ENCODE measurements at places on chromosomes 3 and 15.

GRCh38 chr3:16205156-16205870 lies 30.8 kb downstream of the GALNT15 start:
- no peak for DNase-seq

GRCh38 chr3:40765884-40766283 lies 241.1 kb downstream of the ZNF621 start:
- no peak for DNase-seq

DNA sequence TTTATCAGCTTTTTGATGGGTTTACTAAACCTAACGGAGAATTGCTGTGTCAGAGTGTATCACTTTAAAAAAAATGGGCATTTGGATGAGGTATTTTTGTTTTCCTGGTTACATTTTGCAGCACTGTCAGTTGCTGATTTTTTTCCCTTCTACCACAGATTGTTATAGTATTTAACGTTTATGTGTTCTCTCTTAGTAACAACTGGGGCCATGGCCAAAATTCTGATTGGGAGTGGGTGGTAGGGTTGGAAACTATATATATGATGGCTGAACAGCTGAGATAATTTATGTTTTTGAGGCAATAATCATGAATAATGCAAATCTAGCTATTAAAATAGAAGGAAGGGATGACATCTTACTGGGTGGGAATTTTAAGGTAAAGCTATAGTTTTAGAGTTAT lies 229.4 kb upstream of the SUCLG2 start:
- DNase-seq = no peak

- no peak for DNase-seq
These were observed 23.5 kb downstream of the TPRG1 start for GRCh38 chr3:189195302-189195701.

DNA sequence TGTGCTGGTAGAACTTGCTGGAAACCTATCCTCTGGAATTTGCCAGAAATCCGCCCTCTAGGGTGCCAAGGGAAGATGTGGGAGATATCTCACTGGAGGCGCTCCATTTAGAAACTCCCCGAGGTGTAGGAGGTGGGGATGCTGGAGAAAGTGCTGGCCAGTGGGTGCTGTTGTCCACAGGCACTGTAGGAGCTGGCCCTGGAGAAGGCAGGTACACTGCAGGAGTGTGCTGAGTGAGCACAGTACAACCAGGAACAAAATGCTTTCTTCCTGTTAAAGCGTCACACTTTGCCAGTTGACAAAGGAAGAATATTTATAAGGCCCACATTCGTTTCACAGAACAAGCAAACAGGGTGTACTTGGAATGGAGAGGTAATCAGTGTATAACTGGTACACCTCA lies 119.9 kb downstream of the CACNA1D start:
- no peak for DNase-seq

GRCh38 chr3:122628567-122628966 lies 51.1 kb downstream of the PARP15 start:
- no peak for DNase-seq

- no peak for DNase-seq
These were observed 654 bp downstream of the RUBCN start for GRCh38 chr3:197736010-197736490.

- DNase-seq = no peak
These were observed 16.3 kb upstream of the PCSK6 start for GRCh38 chr15:101505610-101506337.

- DNase-seq = no peak
These were observed 23.8 kb upstream of the ZBED2 start for GRCh38 chr3:111618945-111619344.

DNA sequence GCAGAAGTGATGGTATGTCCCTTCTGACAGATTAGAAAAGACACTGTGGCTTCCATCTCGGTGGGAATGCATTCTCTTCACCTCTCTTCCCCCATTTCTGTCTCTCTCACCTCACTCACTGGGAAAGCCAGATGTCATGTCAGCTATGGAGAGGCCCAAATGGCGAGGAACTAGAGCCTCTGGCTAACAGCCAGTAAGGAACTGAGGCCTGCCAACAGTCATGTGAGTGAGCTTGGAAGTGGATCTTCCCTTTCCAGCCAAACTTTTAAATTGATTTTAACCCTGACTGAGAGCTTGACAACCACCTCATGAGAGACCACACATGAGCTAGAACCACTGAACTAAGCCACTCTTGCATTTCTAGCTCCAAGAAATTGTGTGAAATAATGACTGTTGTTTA lies 35.2 kb upstream of the CDAN1 start:
- no peak for DNase-seq

- no peak for DNase-seq
These were observed 252.1 kb upstream of the KCNMB2 start for GRCh38 chr3:178284181-178284580.

GRCh38 chr15:68298882-68299381 lies 21.4 kb downstream of the FEM1B start:
- no peak for DNase-seq

DNA sequence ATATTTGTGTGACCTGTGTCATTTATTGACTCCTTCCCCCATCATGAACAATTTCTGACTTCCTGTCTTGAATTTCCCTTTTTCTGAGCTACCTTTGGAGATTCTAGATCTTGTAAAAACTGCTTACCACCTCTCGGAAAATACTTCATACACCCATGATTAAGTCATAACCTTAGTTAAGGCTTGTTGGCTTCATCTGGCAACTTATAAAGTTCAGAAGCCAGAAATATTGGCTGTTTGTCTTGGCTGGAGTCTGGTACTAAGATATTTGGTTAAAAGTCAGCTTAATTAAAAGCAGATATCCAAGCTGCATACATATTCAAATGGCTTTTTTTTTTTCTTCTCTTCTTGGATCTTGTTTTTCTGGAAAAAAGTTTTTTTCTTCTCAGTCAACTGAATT lies 37.3 kb upstream of the B3GALNT1 start:
- DNase-seq = no peak

- DNase-seq = no peak
These were observed 314.8 kb upstream of the LRRC3B start for GRCh38 chr3:26307787-26308186.

DNA sequence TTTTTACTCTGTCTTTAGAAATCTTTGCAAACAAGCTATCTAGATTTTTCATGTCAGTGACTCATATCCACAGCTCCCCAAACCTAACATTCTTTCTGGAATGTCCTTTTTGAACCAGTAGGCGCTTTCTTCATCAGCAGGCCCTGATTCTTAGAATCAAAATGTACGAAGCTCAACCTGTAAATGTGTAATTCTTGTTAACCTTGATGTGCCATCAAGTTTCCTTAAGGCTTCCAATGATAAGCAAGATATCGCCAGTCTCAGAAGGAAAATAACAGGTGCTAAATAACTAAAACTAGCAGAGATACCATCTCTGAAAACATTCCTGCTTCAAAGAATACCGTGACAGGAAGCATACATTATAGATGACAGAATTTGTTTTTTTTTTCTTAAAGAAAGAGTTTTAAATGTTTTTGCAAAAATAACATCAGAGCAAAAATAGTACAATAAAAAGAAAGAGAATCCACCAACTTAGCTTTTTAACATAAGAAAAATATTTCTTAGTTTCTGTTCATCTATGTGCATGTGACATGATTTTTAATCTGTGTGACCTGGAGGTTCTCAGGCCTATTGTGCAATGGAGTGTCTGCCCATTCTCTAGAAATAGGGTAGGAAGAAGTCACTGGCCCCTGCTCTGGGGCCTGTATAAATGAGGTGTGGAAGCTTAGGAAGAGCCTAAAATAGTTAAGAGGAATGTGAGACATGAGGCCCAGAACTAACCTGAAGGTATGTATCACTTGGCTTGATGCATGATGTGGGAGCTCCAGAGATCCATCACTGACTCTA lies 14.7 kb upstream of the SECISBP2L start:
- no peak for DNase-seq

DNA sequence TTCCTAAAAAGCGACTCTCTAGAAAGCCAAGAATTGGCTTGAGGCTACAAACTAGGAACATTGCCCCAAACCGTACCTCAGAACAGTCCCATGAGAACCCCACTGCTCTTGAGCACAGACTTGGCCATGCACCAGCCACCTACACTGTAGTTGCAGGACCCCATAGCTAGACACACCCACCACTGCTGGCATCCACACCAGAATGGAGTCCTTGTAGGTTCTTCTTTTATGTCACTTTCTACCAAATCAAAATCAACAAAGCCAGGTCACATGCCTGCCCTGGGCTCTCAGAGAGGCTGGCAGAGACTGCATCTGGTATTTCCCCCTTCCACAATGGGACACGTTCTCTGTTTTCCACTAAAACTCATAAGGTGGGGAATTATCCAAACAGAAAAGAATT lies 290.5 kb downstream of the SHOX2 start:
- DNase-seq = no peak

- DNase-seq = no peak
These were observed 4.2 kb upstream of the RFC4 start for GRCh38 chr3:186810336-186810996.

DNA sequence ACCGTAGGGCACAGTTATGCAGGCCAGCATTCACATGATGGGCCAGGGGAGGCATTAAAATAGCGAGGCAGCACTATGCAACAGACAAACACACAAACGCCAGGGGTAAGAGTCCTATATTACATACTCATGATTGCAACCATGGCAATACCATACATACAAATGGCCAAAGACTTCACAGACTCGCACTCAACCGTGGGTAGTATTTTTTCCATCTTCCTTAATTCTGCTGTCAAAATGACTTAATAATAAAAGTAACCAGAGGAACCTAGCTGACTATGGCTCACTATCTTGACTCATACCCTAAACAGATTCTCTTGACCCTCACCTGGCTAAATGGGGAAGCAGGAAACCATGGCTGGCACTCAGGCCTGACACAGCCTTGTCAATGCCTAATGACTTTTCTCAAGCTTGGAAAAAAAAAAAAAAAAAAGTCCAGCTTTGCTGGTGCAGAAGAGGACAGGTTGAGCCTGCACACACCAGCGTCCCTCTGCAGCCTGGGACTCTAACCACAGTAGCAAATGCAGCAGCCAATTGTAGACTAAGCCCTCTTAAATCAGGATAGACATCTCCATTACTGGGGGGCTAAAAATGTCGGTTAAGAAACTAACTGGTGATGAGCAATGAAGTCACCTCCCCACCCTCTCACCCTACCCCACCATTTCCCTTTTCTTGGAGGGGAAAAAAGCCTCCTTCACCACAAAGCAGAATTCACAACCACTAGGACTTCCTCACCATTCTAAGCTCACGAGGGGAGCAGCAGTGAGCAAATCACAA lies 23.1 kb downstream of the CCDC12 start:
- no peak for DNase-seq

- no peak for DNase-seq
These were observed 181.7 kb downstream of the TCF12 start for GRCh38 chr15:57100136-57100539.

DNA sequence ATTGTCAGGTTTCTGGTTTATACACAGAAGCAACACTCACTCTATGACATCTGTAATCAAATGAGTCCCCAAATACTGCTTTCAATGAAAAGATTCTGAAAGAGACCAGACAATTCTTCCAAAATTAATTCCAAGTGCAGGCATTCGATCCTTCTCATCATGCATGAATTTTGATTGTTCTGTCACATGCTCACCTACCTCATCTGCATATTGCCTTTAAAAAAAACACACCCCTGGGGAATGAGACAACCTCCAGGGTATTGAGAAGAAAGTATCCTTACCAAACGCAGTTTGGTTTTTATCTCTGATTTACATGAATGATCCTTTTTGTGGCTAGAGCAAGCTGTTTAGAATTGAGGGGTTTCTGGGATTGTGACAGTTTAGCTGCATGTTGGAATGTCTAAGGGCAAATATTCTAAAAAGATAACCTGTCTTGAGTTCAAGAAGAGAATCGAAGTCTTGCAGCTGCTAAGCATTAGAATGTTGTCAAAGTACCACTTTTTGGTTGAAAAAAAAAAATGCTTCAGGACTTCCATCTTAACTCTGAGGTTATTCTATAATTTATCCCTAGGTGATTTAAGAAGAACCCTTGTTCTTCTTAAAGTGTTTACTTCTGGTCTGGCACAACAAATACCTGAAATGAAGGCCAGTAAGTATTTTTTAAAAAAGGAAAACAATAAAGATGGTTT lies 653.1 kb downstream of the RBMS3 start:
- no peak for DNase-seq

DNA sequence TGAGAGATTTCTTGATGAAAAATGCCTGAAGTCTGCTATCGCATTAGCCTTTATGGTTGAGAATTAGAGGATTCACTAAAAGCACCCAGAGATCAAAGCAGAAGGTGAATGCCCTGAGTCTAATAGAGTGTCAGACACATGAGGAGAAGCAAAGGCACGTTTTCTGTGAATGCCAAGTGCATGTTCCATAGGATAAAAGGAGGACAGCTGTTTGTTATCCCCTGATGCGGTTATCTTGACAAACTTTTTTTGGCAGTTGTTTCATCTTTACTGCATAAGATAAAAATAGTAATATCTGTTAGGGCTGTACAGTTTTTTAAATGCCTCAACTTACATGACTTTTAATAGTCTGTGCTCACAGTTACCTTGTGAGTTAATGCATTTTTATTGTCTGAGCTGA lies 65.3 kb upstream of the CD96 start:
- DNase-seq = no peak

GRCh38 chr3:133881492-133881891 lies 14.2 kb downstream of the RAB6B start:
- DNase-seq = no peak

- DNase-seq = no peak
These were observed 1306.3 kb upstream of the EPHA6 start for GRCh38 chr3:95508124-95508523.

GRCh38 chr3:30546934-30547333 lies 59.5 kb upstream of the TGFBR2 start:
- no peak for DNase-seq

GRCh38 chr3:112498914-112499711 lies at the start of gene BTLA:
Gene BTLA (minus strand): TSS chr3:112499472. CDS start chr3:112499358, 114 bp downstream.
- no peak for DNase-seq

- DNase-seq = no peak
These were observed 37.1 kb downstream of the QTRT2 start for GRCh38 chr3:114093596-114093995.

- DNase-seq = no peak
These were observed 20.6 kb downstream of the SMAD3 start for GRCh38 chr15:67085818-67086636.

DNA sequence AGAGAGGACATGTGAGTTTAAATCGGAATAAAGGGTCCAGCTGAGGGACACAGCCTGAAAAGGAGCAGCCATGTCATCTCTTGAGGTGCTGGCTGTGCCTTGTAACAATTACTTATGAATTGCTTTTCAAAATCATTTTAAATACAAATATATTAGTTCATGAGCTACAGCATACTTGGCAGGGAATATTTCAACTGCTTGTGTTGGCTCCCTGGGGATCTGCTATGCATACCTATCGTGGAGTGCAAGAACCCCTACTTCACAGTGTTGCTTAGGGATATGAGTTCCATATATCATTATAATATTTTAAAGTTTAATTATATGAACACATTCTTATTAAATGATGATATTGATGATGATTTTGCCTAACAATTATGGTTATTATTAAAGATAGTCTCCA lies 19.1 kb upstream of the P2RY14 start:
- no peak for DNase-seq

DNA sequence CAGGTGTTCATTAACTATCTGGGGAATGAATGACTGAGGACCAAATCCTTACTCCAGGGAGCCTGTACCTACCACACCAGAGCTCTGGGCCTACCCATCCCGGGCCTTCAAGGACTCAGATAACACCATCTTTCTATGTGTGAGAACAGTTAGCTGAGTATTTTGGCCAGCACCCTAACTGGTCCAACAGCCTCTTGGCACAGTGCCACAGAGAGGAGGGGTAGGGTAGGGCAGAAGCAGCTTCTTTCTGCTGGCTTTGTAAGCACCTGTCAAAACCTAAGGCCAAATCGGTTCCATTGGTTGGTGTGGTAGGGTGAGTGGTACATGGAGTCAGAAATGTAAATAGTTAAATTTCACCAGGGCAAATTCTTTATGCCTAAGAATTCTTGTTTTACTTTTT lies 26.7 kb downstream of the ISL2 start:
- DNase-seq = no peak

- DNase-seq = no peak
These were observed 196.4 kb upstream of the SLC24A5 start for GRCh38 chr15:47924381-47924780.
